Activated naive CD4-positive, alpha-beta T cell treated with anti-CD3 and anti-CD28 coated beads, Interleukin-2, amount 50 U/mL, for 72 hours (primary cell): ENCODE measurements at places on chromosomes 6 and 20. TPM values are rescaled to one million over a fixed set of nuclear protein-coding genes. Genes with fewer than 3 reads are reported as not detected.

NPBWR2 gene
- not detected for total RNA-seq

- no peak for DNase-seq
These were observed 41.0 kb downstream of the C20orf203 start for GRCh38 chr20:32632461-32633354.

DNA sequence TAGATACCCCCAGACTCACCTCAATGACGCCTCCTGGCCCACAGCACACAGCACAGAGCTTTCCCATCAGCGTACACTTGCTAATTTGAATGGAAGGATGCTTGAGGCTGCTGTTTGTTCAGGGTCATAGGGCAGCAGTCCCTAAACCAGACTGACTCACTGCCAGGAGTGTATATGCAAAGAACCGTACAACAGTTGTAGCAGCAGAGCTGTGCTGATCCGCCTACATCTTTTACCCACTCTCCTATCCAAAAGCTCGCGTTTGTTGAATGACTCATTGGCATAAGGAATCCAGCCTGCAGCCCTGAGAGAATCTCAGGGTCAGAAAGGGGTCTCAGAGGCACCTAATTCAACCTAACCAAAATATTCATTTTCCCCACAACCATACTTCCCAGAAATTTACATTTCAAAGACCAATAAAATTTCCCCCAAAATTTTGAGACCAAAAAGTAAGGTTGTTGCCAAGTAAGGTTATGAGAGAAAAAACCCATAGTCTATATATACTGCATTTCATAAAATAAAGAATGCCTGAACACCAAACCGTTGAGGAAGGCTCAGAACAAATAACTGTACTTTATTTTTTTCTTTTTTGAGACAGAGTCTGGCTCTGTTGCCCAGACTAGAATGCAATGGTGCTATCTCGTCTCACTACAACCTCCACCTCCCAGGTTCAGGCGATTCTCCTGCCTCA lies 35.3 kb upstream of the CCND3 start:
- peak; percentile 72 for DNase-seq

PPP1R16B gene
- total RNA-seq: 45.5 TPM

FILIP1 gene
- not detected for total RNA-seq

DNA sequence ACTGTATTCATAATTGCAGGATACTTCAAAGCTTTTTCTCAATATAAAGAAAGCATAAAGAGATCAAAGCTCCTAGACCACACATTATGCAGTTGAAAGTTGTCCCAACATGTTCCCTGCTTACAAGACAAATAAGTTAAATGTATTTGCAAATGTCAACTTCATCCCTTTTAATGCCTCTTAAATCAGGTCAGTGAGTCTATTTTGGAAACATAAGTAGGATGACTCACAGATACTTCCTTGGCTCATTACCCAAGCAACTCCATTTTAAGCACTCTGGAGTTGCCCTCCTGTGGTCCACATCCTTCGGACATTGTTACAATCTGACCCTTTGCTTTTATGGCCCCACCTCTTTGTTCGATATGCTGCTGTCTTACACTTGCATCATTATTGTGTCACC lies 162.0 kb downstream of the FAXC start:
- DNase-seq: no peak

BMP7 gene
- not detected for total RNA-seq

GRCh38 chr20:53911301-53911700 lies 159.1 kb downstream of the BCAS1 start:
- DNase-seq: no peak

DNA sequence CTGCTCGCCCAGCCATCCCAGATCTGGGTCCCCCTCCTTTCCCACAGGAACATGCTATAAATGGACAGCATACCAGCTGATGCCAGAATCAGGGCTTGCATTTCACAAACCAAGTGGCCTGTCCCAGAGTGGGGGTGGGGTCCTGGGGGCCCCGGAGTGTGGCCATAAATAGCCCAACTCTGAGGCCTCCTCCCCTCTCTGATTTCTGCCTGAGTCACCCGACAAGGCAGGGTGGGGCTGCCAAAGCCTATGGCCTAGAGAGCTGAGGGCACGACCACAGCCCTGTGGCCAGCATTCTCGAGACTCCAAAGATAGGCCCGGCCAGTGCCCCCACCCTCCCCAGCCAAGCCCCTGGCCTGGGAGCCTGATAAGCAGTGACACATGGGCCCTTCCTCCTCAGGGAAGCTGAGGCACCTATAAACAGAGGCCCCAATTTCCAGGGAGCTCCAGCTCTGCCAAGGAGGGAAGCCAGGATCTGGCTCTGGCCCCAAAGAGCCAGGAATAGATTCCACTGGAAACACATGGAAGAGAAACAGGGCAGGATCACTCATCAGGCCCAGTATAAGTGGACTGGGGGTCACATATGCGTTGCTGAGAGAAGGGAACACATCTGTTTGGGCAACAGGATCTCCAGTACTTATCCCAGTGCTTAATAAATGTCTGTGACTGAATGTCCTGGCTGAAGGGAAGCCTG lies 20.3 kb downstream of the SNTA1 start:
- no peak for DNase-seq
